AG04450 (cell line): ENCODE measurements at places on chromosomes 1 and 21.

GRCh38 chr1:189970331-189971230, 507.1 kb downstream of the BRINP3 start:
- DNase-seq, result no peak

DNA sequence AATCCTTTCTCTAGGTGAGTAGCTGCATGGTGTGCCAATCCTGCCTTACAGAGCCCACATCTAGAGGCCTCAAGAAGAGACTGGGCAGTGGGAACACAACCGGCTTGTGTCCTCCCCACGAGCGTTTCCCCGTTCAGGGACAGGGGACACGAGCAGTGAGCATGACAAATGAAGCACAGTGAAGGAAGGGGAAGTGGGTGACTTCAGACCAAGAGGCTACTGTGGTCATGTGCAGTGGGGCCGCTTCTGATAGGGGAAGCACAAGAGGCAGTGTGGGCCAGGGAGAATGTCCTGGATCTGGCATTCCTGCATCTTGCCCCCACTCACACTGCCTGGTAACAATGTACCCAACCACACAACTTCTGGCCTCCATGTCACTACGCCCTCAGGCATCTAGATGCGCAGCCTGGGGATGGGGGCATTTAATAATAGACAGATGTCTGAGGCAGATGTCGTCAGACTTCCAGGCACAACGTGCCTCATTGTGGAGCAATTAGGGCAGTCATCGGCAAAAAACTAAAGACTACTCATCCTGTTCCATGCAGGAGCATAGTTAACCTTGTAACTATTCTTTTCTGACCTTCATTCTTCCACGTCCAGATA, 155.6 kb upstream of the NBPF11 start:
- DNase-seq, result no peak

DNA sequence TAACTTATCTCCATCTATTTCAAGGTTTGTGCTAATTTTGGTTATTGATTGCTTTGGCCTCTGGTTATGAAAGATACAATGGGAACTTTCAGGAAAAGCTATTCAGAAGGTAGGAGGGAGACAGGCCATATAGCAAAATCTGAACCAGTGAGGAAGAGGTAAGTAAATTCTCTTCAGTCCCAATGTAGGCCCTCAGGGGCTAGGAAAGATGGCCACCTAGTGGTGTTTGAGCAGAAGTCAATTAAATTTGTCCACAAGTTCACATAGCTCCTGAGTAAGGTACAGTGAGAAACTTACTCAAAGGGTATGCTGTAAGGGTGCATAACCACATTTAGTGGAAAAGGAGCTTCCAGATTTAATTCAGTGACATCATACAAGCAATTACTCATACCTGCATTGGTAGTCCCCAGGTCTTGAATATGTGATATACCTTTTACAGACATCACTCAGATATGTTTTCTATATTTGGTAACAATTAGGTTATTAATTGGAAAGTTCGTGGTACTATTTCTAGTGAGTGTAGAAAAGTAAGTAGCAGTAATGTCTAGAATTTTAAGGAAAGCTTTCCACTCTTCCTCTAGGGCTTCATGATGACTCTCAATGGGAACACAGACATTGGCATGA, 21.4 kb upstream of the FMO1 start:
- DNase-seq, result peak; percentile 60

GRCh38 chr1:168213349-168213748, 12.5 kb upstream of the SFT2D2 start:
- no peak for DNase-seq

GRCh38 chr21:36466061-36466511, 13.8 kb downstream of the CLDN14 start:
- DNase-seq, result no peak

GRCh38 chr1:17630048-17630830, 90.7 kb downstream of the ARHGEF10L start:
- DNase-seq, result no peak

GRCh38 chr1:53739109-53739681, at the start of gene GLIS1:
GLIS1 (minus strand) TSS chr1:53739164; CDS start chr1:53738064, 1,100 bp downstream.
- no peak for DNase-seq

DNA sequence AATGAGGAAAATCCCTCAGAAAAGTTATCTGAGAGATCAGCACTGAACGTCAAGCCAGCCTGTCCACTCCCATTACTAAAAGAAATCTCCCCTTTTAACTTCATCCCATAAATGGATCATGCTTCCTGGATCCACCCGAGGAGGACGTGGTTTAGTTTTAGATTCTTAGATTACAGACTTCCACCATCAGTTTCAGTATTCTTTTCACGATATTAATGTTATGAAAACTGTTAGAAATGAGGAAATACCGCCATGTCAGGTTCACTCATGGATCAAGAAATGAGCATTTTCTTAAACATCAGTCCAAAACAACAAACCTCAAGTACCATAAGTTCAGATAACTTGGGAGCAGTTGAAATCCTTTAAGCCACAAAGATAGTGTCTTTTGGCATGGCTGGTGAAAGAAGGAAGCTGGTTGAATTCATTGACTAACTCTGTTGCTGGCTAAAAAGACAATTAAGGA, 49.8 kb downstream of the NFIA start:
- DNase-seq, result no peak

GRCh38 chr1:18947570-18947969, 8.9 kb downstream of the IFFO2 start:
- no peak for DNase-seq

DNA sequence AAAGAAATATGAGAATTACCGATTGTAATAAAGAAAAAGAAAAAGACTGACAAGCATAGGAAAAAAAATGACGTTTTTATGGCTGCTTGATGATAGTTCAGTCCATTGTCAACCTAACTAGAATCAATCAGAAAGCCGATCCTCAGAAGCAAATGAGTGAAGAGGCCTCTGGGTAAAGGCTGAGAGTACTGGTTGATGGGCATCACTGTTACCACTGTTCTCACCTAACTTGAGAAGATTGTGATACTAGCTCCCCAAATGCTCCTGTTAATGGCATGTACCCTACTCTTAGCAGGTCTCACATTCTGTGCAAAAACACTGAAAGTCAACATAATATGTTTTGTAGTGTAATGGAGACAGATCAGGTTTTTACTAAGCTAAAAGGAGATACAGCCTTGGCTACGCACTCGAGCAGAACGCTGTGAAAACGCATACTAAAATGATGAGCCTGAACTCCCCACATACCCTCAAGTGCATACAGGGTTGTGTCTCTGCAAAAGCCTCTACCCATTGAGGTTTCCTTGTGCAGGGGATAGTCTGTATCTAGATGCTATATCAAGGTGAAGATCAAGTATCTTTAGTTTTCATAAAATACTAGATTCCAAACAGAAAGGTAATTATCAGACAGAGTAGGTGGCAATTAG, 554.6 kb downstream of the SMYD3 start:
- no peak for DNase-seq

DNA sequence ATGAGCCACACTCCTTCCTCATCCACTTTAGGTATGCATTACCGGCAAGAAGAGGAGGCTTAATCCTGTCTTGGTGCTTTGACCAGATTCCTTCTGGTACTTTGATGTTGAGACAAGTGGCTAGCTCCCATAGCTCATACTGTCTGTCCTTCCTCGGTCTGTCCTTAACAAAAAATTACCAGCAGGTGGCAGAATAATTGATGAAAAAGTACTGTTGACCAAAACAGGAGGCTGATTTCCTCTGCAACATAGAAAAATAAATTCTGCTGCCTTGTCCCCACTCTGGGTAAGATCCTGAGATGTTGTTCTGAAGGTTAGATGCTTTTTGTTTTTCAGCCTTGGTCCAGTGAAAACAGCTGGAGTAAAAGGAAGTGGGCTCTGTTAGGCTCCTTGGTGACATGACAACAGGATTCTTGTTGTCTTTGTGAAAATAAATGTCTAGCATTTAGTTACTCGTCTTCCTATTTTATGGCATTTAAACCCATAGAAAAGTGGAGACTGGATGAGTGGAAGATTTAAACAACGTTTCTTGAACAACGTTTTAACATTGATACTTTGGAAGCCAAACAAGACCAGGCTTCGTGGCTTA, 11.2 kb upstream of the HJV start:
- DNase-seq, result no peak

GRCh38 chr1:167805041-167805556, 83.3 kb downstream of the MPZL1 start:
- DNase-seq, result no peak

DNA sequence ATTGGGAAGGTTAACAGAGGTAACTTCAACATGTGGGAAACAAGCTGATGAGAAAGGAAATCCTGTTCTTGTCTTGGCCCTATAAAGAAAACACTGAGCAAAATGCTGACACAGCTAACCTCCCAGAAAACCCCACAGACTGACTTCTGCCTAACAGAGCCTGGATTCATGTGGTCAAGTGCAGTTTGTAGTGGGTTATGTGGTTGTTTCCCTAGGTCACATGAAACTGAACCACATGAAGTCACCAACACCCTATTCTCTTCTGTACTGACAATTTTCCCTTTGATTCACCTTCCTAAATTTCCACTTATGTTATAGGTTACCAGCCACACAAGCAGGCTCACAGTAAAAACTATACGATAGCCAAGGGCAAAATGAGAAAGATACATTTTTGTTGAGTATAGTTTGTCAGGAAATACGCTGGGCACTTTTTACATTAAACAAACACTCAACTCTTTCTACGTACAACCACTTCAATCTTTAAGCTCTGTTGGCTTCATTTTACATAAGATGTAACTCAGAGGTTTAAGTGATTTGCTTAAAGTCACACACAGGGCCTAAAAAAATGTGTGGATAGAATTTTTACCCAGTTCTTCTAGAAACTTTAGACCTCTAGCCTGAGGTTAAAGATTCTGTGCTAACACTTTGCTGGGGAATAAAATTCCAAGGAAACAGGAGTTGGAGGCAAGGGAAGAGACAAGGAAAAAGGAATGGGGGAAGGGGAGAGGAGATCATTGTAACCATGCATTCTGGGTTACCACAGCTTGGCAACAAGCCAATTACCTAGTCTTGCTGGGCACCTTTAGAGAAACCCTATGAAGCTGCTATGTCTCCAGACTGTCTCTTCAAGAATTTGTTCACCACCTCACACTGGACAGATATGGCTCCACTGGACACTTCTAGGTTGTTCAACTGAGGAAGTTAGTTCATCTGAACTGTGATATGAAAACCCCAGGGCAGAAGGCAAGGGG, 601.6 kb upstream of the USP24 start:
- no peak for DNase-seq

DNA sequence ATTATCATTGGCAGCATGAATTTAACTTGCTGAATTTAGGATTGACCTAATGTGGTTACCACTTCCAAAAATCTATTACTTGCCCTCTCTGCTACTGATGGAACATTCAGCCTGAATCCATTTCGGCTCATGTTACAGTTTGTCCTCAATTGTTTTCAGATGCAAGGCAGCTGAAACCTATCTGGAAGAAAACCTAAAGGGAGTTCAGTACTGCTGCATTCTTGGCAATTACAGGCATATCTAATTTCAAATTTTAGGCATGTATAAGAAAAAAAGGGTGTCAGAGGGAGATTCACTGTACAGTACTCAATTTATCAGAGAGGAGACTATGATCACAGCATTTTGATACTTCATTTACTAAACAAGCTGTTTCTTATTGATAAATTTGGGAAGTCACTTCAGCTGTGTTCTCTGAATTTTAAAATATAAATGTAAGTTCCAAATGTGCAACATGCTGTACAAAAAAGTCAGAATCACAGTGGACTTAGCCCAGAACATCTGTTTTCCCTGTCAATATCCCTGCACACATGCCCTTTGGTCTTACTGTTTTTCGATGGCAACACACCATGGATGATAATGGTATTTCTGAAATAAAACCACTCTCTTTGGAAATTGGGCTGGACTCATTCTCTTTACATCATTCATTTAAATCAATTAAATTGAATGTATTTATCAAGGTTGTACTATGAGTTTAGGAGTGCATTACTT, 651.6 kb upstream of the ADGRL4 start:
- no peak for DNase-seq

GRCh38 chr1:196078691-196079090, 529.5 kb downstream of the KCNT2 start:
- no peak for DNase-seq

- DNase-seq, result no peak
Observed at GRCh38 chr1:206451134-206451686, 19.1 kb upstream of the IKBKE start.

GRCh38 chr1:90925928-90926869, 95.6 kb downstream of the ZNF644 start:
- DNase-seq, result peak; percentile 34

- no peak for DNase-seq
Observed at GRCh38 chr1:31781138-31781755, 17.1 kb upstream of the ADGRB2 start.

- DNase-seq, result no peak
Observed at GRCh38 chr1:221418346-221418745, 323.5 kb downstream of the DUSP10 start.

DNA sequence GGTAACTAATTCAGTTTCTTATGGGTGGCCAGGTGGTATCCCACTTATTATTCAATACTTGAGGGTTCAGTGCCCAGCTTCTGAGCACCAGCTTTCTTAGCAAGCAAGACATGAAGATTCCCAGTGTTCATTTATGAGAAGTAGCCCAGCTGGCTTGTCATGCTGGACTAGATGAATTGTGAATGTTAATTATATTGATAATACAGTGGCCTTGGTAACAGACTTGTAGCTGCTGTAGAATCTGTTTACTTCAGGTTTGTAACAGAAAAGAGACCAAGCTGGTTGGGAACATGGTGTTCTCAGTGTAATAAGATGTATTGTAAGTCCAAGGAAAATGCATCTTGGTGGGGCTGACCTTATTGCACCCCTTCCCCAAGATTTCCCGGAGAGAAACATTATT, 10.1 kb downstream of the AHCYL1 start:
- DNase-seq, result no peak

- DNase-seq, result peak; percentile 93
Observed at GRCh38 chr1:234997201-234997895, 131.3 kb downstream of the TOMM20 start.

GRCh38 chr21:14773777-14774345, 227.7 kb upstream of the SAMSN1 start:
- DNase-seq, result no peak

DNA sequence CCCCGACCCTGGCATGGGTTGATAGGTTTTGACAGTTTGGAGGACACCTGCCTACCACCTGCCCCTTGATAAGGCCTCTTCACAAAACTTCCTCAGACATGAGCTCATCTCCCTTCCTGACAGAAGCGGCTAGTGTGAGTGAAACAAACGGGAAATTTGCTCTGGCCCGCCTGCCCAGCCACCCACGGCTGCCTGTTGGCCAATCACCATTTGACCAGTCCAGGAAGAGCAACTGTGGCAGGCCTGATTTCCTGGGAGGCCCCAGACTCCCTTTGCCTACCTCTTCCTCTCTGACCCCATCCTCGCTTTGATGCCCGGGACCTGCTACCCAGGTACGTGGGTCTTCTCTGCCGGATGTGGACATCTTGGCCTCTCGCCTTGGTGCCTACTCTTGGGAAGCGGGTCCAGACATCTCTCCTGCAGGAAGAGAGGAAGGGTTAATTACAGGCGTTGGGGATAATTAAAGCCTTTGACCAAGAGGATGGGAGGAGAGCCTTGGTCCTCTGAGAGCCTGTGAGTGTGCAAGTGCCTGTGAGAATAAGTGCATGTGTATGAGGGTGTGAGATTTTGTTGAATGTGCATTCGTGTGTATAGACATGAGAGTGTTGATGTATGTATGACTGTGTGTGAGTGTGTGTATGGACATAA, 1.1 kb upstream of the EPHA2 start:
- DNase-seq, result no peak
